ENCODE measurements at places on chromosomes 11 and 22.

DNA sequence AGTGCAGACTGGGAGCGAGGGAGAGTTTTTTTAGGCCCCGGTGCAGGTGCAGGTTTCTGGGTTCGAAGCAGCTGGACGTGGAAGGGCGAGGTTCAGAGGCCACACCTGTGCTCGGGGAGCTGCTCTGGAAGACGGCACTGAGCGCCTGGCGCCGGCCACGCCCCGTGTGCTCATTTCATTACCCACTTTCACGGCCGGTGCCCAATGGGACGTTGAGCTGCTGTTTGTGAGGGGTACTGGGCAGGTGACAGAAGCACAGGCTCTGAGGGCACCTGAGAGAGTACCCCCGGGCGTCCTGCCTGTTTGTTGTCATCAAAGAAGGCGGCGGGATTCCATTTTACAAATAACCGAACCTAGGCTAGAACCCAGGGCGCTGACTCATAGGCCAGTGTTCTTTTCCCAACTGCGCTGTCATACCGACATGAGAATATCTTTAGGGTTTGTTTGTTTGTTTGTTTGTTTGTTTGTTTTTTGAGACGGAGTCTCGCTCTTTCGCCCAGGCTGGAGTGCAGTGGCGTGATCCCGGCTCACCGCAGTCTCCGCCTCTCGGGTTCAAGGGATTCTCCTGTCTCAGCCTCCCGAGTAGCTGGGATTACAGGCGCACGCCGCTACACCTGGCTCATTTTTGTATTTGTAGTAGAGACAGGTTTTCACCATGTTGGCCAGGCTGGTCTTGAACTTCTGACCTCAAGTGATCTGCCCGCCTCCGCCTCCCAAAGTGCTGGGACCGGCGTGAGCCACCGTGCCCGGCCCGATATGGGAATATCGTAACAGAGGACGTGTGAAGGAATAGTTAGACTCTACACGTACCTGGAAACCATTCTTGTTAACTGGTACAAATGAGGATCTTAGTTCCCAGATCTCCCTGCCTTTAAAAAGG lies 16.6 kb upstream of the SPTBN2 start:
- DNase-seq = no peak

- no peak for DNase-seq
Measured at GRCh38 chr11:78929207-78929905, 354.7 kb upstream of the NARS2 start.

GRCh38 chr22:24887260-24887659 lies 59.2 kb downstream of the LHFPL7 start:
- DNase-seq = no peak

DNA sequence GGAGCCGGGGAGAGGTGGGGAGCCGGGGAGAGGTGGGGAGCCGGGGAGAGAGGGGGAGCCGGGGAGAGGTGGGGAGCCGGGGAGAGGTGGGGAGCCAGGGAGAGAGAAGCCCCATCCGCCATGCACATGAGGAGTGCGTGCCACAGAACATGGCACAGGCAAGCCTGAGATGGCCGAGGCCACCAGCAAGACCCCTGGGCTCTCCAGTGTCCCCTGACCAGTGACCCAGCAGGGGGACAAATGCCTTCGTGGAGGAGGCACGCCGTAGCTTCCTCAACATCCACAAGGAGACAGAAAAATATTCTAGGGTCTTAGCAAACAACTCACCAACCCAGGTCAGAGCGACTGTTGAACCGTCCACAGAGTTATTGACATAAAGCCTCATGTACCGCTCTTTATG lies 618.8 kb downstream of the TBC1D22A start:
- DNase-seq = no peak

- DNase-seq = no peak
Measured at GRCh38 chr11:77384571-77384970, 83.1 kb upstream of the GDPD4 start.

GRCh38 chr11:130778705-130779104 lies 137.6 kb downstream of the SNX19 start:
- no peak for DNase-seq

DNA sequence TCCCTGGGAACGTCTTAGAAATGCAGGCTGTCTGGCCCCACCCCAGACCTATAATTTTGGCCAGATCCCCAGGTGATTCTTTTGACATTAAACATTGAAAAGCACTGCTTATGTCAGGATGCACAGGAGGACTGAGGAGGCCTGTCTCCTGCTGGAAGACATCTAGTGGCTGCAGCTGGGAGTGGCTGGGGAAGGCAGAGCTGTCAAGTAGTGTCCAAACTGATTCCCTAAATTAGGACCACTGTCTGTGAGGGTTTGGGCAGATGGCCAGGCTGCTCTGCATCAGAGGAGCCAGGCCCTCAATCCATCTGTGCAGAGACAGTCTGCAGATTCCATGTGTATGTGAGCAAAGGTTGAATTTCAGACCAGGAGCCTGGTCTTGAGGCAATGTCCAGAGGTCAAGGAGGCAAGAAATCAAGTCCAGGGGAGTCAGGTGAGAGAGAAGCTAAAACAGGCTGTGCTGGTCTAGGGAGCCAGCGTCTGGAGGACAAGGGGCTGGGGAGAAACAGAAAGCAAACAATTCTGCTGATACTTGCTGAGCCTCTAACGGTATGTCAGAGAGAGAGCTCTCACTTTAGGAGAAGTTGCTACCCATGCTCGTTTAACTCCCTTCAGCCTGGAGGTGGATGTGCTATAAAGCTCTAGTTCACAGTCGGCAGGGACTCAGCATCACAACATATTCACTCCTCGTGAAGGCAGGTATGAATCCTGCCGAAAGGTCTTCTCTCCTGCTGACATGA lies 15.3 kb upstream of the SYTL2 start:
- no peak for DNase-seq

DNA sequence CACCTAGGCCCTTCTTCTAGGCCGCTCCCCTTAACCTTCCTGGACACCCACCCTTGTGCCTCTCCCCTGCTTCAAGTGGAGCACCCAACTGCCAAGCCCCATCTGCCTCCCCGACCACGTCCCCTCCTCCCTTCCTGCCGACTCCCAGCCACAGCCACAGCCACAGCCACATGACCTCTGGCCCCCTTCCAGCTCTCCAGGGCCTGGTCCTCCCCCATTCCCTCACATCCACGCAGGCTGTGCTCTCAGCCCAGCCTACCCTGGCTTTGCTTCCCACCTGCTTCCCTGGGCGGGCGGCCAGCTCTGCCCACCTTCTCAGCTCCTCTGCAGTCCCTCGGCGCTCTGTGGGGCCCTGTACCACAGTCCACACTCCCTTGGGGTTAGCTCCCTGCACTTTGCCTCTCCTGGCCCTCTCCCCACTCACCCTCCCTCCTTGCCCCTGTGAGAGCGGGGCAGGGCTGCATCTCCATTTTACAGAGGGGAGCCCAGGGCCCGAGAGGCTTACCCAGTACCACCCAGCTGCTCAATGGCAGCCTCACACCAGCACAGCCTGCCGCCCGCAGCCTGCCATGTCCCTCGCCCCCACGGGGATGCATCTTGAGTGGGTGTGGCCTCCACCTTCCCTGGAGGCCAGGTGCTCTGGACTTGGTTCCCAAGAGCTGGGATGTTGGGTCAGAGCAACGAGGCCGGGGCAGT lies 20.3 kb downstream of the PARVG start:
- DNase-seq = no peak

DNA sequence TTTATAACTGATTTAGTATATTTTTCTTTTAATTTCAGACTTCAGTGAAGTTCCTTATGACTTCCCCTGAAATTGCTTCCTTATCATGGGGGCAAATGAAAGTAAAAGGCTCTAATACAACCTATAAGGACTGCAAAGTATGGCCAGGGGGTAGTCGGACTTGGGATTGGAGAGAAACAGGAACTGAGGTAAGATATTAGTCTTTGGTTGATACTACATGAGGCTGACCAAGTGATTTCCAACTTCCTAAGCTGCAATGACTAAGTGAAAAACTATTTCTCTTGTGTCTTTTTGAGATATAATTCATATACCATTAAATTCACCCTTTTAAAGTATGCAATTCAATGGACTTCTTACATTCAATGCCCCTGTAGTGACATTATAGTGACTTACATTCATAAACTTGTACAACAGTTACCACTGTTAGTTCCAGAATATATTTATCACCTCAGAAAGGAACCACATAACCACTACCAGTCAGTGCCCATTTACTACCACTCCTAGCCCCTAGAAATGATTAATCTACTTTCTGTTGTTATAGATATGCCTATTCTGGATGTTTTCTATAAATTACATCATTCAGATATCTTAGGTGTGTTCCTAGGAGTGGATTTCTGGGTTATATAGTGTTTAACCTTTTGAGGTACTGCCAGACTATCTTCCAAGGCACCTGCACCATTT lies 21.6 kb downstream of the AAMDC start:
- no peak for DNase-seq

DNA sequence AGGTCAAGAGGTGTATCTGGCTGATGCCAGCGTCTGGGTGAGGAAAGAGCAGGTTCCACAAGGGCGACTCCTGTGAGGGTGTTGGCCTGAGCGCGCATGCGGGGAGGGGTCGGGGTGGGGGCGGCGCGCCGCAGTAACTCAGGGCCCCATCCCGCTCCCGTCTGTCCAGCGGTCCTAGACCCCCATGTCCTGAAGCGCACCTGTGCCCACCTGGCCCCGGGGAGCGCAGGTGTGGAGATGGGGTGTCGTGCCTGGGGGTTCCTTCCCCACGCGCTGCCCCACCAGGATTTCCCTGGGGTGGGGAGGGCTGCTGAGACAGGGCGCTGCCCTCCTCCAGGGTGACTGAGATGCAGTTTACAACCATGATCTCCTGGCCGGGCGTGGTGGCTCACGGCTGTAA lies 20.9 kb downstream of the RNH1 start:
- DNase-seq = no peak

- no peak for DNase-seq
Measured at GRCh38 chr11:29184939-29185890, 831.6 kb downstream of the KCNA4 start.

DNA sequence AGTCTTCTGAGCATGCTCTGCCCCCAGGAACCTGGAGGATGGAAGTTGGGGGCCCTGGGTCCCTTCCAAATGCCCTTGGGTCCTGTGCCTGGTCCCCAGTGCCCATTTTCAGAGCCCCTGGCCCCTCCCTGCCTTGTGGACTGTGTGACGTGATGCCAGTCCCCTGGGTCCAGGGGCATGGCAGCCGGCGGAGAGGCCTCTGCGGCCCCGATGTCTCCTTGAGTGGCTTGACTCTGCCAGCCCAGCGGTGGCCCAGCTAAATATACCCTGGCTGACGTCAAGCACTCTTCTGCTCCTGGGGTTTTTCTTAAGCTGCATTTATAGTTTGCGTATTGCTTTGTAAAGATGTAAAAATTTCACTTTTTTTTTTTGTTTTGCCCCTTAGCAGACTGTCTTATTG lies 35.2 kb upstream of the PARVG start:
- no peak for DNase-seq

DNA sequence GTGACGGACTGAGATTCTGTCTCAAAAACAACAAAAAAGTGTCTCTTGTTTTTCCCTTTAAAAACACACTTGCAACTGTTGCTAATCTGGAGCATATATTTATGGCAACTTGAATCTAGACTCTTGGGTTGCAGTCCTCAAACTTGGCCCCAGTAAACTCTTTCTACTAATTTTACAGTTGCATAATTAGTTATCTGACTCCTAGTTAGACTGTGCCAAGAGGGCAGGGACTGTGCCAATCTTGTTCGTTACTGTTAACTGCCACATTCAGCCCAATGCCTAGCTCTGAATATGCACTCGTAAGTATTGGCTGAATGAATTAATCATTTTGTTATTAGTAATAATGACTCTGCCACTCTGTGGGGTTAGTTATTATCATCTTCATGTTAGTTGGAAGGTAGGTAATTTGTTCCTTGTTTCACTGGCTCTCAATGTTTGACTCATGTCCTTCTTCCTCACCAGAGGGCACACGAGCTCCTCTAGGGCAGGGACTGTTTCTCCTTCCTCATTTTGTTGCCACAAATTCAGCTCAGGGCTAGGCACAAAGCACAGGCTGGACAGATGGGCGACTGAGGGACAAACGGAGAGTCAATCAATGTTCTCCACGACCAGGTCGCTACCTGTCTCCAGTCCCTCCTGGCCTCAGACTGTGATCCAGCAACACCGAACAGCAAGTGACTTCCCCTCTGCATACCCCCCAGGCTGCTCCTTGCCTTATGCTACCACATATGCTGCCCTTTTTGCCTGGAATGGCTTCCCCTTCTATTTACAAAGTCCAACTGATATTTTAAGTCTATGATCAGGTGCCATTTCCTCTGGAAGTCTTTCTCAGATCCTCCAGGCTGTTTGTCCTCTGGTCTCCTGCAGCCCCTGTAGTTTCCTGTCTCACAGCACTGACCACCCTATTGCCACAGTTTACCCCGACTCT lies 9.0 kb downstream of the CLPB start:
- DNase-seq = no peak

DNA sequence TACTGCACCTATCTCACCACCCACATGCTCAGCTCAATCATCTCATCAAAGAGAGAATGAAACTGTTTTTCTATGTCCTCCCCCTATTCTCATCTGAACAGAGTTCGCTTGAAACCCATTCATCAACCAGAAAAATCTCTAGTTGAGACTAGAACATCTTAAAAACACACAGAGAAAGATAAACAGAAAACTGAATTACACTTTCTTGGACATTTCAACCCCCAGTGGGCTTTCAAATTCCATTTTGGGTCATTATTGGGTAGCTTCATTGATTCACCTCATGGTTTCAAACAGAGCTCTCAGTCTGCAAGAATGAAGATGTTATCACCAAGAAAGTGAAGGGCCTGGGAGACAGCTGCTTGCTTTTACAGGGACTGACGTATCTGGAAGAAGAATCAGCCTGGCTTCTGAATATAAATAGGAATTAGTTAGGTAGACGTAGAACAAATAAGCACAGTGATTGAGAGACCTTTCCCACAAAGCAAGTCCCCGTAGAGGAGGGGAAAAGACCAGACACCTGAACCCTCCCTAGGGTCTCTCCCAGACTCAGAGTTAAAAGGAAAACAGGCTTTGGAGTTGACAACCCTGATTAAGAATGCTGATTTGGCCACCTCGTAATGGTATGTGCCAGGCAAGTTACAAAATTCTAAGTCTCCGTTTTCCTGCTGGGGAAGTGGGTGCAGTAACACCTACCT lies 155.7 kb downstream of the BBOX1 start:
- DNase-seq = no peak

DNA sequence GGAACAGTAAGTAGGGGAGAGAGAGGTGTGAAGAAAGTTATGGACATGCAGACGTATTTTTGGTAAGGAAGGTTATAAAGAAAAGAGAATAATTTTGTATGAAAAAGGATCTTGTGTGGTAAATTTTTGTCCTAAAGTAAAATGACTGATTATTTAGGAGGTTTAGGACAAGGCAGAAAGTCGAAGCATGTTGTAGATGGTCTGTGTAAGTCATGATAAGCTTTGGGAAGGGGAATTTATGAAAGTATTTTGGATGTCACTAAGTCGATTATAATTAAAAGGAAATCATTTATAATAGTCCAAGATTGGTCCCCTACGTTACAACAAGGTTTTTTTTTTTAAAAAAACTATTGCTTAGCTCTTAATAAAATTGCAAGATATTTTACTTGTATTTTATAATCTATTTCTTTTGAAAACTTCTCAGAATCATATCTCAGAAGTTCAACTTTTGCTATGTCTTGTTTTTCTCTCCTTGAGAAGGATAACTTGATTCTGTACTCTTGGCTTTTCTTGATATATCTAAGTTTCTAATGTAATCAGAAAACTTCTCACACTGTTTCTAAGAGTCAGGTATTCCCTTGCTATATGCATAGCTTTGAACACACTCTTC lies 10.9 kb upstream of the CABP2 start:
- DNase-seq = no peak

All from stimulated activated CD4-positive, alpha-beta T cell treated with anti-CD3 and anti-CD28 coated beads, TNF-alpha, amount 100 ng/mL, for 48 hours (primary cell).